ENCODE measurements at places on chromosomes 5 and 9. TPM values are rescaled to one million over a fixed set of nuclear protein-coding genes. Genes with fewer than 3 reads are reported as not detected.

The CEL gene
- 6.4 TPM for total RNA-seq

The SPINK5 gene
- not detected for total RNA-seq

The DEPDC1B gene
- not detected for total RNA-seq

The KIF12 gene
- not detected for total RNA-seq

The SPINK7 gene
- not detected for total RNA-seq

The JAKMIP2 gene
- total RNA-seq = 0.71 TPM

- H3K4me1 ChIP-seq = no peaks in the 10 kb centered on the region
- no peak for DNase-seq
- H3K36me3 ChIP-seq = no peaks in the 10 kb centered on the region
- H3K27me3 ChIP-seq = no peaks in the 10 kb centered on the region
- H3K27ac ChIP-seq = no peak overlapping the region
Observed at GRCh38 chr9:23041466-23041865, 594.8 kb downstream of the DMRTA1 start.

DNA sequence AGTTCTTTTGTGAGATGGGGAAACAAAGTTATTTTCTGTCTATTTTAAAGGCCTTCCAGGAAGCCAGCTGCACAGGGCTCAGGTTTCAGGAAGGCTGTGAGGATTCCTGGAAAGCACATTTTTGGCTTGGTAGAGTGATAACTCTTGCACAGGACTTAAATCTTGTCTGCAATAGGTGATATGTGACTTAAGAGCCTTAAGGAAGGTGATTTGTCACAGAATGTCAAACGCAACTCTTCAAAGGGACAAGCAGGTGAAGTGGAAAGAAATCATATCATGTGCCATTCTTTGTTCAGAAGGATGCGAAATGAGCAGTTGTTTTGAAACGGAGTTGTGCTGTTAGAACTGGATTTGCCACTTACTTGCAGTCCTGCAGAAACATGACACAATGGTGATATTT lies 459.3 kb downstream of the MAT2B start:
- no peak overlapping the region for H3K4me3 ChIP-seq
- no peak for DNase-seq
- H3K4me1 ChIP-seq = no peaks in the 10 kb centered on the region
- no peaks in the 10 kb centered on the region for H3K36me3 ChIP-seq
- no peaks in the 10 kb centered on the region for H3K27me3 ChIP-seq

DNA sequence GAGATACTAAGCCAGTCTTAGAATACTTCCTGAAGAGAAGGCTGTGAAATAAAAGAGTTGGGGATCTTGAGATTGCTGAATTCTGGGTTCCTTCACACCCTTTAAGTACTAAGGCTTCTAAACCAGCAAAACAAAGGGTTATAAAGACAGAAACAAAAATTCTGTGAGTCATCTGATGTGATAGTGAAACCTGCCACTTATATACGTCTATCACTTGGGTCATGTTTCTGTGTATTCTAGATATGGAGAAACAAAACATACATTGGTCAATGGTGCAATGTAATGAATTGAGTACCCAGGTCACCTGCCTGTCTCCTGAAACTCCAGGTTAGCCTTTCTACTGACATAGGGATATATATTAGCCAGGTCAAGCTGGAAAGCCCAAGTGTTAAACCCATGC lies 319.3 kb upstream of the GRAMD2B start:
- H3K4me3 ChIP-seq = no peak overlapping the region
- no peak overlapping the region for H3K27ac ChIP-seq
- H3K36me3 ChIP-seq = no peaks in the 10 kb centered on the region
- no peak for DNase-seq
- no peaks in the 10 kb centered on the region for H3K27me3 ChIP-seq

- H3K4me1 ChIP-seq = no peaks in the 10 kb centered on the region
- no peak overlapping the region for H3K27ac ChIP-seq
- H3K27me3 ChIP-seq = no peaks in the 10 kb centered on the region
- DNase-seq = no peak
Observed at GRCh38 chr5:102902647-102903046, 147.5 kb downstream of the PAM start.

DNA sequence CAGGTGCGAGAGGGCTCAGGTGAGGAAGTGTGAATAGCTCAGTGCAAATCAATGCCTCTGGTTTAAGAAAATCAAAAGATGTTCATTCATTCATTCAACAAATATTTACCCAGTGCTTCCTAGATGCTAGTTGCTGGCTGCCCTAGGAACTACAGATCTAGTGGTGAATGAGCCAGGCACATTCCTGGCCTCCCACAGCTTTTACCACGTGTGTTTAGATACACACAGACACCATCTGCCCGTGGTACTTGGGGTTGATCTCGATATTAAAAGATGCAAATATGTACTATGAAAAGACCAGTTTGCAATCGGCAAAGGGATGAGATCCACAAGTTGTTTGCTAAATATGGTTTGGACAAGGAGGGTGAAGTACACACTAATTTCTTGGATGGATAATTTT lies 78.2 kb downstream of the GTF3C4 start:
- peaks cover 8% of the 10 kb centered on the region for H3K4me1 ChIP-seq
- H3K27me3 ChIP-seq = peaks cover 21% of the 10 kb centered on the region
- H3K27ac ChIP-seq = no peak overlapping the region
- no peaks in the 10 kb centered on the region for H3K36me3 ChIP-seq

DNA sequence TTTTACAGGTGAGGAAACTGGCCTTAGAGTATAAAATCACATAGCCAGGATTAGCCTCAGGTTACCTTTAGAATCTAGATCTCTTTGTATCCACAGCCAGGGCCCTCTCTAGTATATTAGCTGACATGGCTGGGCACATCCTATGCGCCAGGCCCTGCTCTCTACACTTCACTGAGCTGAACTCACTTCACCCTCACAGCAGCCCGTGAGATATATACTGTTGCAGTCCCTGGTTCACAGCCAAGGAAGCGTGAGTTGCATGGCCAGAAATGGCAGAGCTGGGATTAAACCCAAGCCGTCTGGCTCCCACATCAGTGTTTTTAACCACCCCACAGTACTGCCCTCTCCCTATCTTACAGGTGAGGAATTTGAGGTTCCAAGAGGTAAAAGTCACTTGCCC lies 58.4 kb downstream of the DAB2IP start:
- no peaks in the 10 kb centered on the region for H3K36me3 ChIP-seq
- peak; percentile 29 for DNase-seq
- no peak overlapping the region for H3K4me3 ChIP-seq
- no peaks in the 10 kb centered on the region for H3K27me3 ChIP-seq
- H3K27ac ChIP-seq = peak overlapping the region; percentile 47

DNA sequence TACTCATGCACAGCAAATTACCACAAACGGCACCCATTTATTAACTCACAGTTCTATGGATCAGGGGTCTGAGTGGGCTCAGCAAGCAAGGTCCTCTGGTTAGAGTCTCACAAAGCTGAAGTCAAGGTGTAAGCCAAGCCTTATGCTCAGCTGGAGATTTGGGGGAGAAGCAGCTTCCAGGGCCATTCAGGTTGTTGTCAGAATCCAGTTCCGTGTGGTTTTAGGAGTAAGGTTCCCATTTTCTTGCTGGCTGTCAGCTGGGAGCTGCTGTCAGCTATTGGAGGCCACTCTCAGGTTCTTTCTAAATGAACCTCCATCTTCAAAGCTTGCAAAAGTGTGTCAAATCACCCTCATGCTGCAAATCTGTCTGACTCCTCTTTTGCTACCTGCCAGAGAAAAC lies 17.7 kb downstream of the FCN2 start:
- no peak for DNase-seq
- no peaks in the 10 kb centered on the region for H3K36me3 ChIP-seq
- peak overlapping the region; percentile 81 for H3K27ac ChIP-seq
- H3K4me1 ChIP-seq = peaks cover 35% of the 10 kb centered on the region
- H3K27me3 ChIP-seq = no peaks in the 10 kb centered on the region

GRCh38 chr5:173498739-173499470 lies 117.5 kb downstream of the BOD1 start:
- H3K36me3 ChIP-seq = no peaks in the 10 kb centered on the region
- peak overlapping the region; percentile 69 for H3K27ac ChIP-seq
- peaks cover 31% of the 10 kb centered on the region for H3K4me1 ChIP-seq
- H3K4me3 ChIP-seq = no peak overlapping the region

GRCh38 chr5:144313147-144313726 lies 142.6 kb downstream of the KCTD16 start:
- H3K4me1 ChIP-seq = no peaks in the 10 kb centered on the region
- no peak overlapping the region for H3K27ac ChIP-seq
- no peaks in the 10 kb centered on the region for H3K36me3 ChIP-seq
- no peak for DNase-seq

GRCh38 chr9:72338631-72339030 lies 26.4 kb downstream of the ZFAND5 start:
- no peak for DNase-seq
- no peak overlapping the region for H3K4me3 ChIP-seq
- H3K36me3 ChIP-seq = peaks cover 7% of the 10 kb centered on the region
- H3K27me3 ChIP-seq = no peaks in the 10 kb centered on the region

GRCh38 chr9:17480966-17481365 lies 97.9 kb upstream of the SH3GL2 start:
- no peaks in the 10 kb centered on the region for H3K36me3 ChIP-seq
- no peaks in the 10 kb centered on the region for H3K27me3 ChIP-seq
- no peak overlapping the region for H3K4me3 ChIP-seq
- no peak overlapping the region for H3K27ac ChIP-seq
- no peak for DNase-seq

- no peak for DNase-seq
- no peaks in the 10 kb centered on the region for H3K4me1 ChIP-seq
- no peak overlapping the region for H3K4me3 ChIP-seq
Observed at GRCh38 chr5:1412163-1412562, 33.1 kb downstream of the SLC6A3 start.

GRCh38 chr9:4547016-4547415 lies 56.7 kb downstream of the SLC1A1 start:
- H3K27ac ChIP-seq = no peak overlapping the region
- H3K4me1 ChIP-seq = peaks cover 25% of the 10 kb centered on the region
- no peaks in the 10 kb centered on the region for H3K27me3 ChIP-seq
- no peaks in the 10 kb centered on the region for H3K36me3 ChIP-seq
- H3K4me3 ChIP-seq = no peak overlapping the region

GRCh38 chr5:147417135-147417813 lies 92.6 kb downstream of the DPYSL3 start:
- peaks cover 12% of the 10 kb centered on the region for H3K4me1 ChIP-seq
- no peak overlapping the region for H3K27ac ChIP-seq

DNA sequence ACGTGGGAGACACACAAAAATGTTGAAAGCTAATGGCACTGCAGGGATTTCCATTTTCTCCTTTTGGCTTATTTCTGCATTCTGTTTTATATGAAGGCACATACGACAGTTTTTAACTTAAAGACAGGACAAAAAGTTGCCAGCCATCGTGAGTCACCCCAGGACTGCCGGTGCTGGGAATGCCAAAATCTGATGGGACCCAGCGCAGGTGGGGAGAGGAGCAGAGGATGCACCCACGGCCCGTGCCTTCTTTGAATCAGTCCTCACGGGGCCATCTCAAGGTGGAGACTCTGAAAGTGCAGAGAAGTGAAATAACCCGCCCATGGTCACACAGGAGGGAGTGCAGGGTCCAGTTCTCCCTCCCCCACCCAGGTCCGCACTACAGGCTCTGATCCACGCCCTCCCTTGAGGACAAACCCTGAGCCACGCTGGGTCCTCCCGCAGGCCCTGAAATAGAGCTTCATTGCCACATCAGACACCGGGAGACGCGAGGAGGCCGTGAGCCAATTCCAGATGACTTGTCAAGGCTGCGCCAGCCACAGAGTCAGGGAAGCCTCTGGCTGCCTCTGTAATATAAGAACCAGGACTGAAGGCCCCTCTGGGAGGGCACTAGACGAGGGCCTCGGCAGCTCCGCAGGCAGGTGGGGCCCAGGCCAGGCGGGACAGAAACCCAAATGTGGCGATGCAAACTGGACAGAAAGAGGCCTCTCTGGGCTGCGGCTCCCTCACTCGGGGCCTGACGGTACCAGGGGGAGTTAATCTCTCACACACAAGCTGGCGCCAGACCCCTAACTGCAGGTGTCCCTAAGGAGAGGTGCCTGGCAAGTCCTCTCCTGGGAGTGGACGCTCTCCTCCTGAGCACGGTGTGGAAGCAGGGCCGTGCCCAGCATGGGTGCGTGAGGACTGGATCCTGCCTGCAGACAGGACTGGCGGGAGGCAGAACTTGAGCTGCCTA lies 22.9 kb downstream of the ADAMTS2 start:
- H3K4me3 ChIP-seq = no peak overlapping the region
- H3K27ac ChIP-seq = no peak overlapping the region
- H3K27me3 ChIP-seq = peaks cover 32% of the 10 kb centered on the region
- DNase-seq = no peak

DNA sequence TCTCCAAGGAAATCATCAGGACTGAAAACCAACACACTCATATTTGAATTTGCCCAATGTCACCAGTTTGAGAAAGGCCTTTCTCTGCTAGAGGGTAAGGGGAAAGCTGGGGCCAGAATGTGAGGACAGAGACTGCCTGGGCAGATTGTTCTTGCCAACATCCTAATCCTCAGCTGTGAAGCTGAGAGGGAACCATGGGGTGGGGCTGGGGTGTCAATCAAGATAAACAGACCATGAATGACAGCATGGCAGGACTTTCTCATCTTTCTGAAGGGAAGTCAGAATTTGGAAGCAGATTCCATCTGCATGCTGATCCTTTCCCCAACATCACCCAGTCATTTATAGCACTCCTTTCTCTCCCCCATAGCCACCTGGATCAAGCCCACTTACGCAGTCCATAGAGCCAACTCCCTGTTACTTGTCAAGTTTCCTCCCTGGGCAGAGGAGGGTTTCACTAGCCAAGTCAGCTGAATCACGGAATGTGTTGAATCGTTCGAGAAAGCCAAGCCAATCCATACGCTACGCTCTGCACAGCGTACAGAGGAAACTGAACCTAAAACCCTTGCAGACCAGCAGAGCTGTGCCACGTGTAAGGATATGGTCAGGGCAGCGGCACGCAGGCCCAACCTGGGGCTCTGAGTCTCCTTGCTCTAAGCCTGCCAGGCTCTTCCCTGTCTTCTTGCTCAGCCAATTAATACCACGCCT lies 14.9 kb downstream of the GLDC start:
- no peak for DNase-seq
- no peak overlapping the region for H3K4me3 ChIP-seq
- no peak overlapping the region for H3K27ac ChIP-seq
- H3K36me3 ChIP-seq = no peaks in the 10 kb centered on the region

DNA sequence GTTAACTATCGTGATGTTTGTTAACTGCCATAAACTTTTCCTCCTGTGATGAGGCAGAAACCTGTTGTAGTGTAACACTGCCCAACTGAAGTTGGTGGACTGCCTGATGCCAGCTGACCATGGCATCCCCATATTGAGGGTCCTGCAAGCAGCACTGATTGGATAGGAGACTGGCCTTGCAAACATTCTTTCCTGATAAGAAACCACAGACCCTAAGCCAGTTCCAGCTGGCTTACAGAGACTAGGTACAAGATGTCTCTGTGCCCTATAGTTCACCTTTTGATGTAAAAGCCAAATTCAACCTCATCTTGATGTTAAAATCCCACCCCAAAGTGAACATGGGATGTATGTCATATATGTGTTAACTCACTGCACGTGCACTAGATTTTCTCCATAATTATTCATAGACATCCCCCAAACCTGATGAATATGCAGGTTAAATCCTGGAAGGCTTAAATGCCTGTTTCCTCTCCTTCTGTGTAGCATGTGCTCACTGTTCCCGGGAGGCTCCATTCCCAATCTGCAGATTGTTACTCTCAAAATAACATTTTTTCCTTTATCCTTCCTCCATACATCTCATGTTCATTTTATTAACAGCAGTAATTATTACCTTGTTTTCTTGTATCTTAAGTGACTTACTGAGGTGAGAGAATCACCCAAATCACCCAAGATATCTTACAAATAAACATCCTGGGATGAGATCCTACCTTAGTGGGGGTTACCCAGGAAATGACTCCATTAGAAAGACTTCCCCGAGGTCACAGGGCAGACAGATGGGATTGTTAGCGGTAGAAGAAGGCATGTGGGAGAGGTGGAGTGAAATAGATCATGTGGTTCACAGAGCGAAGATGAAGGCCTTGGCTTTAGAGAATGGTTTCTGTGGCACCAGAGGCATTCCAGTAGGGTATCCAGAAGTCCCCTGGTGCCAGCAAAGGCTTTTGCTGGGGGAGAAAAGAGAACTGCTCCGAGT lies 566.7 kb downstream of the CCDC171 start:
- no peak overlapping the region for H3K4me3 ChIP-seq
- no peaks in the 10 kb centered on the region for H3K4me1 ChIP-seq

All from heart right ventricle (tissue), 16 donors.